ENCODE measurements at places on chromosomes 3 and 15.
A peak's percentile ranks its signal among the peaks of the same experiment; 100 is the strongest.

DNA sequence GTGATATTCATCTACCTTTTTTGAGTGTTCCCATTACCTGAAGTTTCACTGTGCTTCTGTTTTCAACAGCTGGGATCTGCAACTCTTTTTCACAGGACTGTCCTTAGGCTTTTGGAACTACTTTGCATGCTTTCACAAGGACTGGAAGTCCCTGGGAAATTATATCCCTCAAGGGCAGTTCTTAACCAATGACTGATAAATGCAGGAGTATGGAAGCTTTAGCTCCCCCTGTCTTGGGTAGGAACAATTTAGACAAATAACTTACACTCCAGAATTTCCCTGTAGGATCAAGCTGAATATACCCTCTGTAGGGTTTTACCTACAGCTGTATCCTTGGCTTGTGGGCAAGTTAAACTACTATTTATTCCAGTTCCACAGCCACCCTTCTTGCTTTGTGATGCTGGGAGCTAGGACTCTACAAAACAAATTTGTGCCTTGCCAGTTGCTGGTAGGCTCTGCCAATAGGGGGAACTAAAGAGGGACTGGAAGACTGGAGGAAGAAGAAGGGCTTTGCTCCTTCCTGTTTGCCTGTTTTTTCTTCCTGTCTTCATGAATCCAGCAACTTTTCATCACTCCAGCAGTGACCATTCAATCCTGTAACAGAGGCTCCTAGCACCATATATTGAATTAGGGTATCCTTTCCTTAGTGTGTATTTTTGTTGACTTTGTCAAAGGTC lies 6.8 kb upstream of the ZNF280D start:
- no peak for DNase-seq

- no peak for DNase-seq
These were observed 142.3 kb upstream of the WNT5A start for GRCh38 chr3:55629432-55629831.

DNA sequence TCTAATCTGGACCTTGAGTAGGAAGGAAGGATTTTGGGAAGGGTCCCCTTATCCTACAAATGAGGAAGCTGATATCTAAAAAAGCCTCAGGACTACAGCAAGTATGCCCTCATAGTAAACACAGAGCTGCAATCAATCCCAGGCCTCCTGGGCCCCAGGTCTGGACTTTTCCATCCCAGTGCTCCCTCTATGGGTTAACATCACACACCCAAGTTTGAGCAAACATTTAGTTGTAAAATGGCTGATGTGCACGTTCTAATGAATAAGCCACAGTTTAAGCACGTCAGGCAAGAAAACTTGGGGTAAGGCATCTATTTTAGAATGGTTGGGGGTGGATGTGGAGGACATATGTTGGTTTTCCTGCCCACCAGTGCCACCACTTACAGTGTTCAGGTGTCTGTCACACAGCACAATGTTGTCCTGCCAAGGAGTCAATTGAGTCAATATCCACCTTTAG lies 44.3 kb upstream of the UBE2E1 start:
- no peak for DNase-seq

DNA sequence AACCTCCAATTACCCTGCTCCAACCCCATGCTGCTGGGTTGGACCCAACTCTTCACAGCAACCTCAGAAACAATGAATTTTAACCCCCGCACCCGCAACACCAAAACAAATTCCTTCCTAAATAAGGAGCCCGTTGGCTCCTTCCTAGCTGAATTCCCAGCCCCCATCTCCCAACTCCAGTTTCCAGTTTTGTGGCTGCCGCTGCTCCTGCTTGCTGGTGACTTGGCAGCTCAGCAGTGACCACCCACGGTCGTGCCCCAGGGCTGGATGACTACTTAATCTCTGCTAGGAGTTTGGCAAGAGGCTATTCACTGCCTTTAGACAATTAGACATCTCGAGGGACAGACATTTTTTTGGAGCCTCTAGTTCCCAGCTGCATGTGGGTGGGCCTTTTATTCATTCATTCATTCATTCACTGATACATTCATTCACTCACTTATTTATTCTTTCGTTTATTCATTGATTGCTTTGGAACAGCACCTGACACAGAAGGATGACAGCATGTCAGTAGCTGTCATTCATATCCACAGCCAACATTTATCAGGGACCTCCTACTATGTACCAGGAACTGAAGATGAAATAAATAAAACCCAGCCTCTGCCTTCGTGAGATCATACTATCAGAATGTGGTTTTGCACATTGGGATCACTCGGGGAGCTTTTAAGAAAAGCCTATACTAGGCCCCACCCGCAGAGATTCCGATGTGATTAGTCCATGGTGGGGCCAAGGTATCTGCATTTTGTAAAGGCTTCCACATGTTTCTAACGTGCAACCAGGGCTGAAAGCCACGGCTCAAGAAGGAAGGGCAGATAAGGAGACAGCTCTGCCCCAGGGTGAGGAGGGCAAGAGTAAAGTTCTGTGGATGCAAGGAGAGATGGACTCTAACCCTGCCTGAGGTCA lies 256.5 kb downstream of the SHQ1 start:
- peak; percentile 87 for DNase-seq

Measured in AG09309 (cell line).